ENCODE measurements at places on chromosomes 4 and X.

DNA sequence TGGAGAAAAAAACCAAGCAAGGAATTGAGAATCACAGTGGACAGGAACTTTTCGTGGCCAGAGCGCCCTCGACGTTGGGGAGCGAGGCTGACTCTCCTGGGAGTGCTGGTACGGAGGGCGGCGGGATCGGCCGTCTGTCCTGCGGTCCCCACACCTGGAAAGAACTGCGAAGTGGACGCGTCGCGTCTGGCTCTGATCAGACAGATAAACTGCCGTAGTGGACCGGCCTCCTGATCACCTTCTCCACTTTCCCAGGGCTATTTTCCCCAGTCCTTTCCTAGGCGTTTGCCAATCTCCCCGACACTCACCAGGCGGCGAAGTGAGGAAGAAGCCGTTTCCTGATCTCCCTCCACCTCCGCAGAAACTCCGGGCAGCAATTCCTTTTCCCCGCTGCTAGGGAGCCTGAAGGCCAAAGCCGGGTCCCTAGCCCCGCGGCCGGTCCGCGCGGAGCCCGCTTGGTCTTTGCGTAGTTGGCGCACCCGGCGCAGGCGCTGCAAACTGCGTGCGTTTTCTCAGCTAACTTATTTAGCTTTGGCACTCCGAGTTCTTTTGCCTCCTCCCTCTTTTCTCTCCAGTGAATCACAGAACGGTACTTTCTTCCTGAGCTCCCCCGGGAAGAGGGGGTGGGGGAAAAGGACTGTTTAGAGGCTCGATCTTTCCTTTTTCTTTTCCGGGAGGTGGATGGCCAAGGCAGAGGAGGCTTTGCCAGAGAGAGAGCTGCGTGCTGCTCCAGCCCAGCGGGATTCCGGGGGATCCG, at the start of gene ARSJ:
ARSJ (minus strand) TSS at position 500 of the 757 bp plus-strand sequence. CDS start 813 bp downstream, outside the sequence.
- peak; percentile 59 for DNase-seq

DNA sequence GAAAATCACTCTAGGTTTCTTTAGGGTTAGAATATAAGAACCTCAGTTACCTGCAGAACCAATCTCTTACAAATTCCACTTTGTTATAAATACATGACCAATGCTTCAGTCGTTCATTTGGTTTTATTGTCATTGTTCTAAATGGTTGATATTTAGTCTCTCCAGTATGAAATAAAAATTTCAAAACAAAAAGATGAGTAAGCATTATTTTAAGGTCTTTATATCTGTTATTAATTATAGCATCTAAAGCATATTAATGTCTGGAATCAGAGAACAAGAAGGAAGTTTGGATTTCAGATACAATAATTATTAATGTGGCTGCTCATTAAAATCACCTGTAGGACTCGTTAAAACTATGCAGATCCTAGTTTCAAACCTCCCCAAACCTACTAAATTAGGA, 265.4 kb upstream of the CXorf51A start:
- DNase-seq = no peak

GRCh38 chrX:69987691-69988090, 62.0 kb downstream of the AWAT2 start:
- no peak for DNase-seq

DNA sequence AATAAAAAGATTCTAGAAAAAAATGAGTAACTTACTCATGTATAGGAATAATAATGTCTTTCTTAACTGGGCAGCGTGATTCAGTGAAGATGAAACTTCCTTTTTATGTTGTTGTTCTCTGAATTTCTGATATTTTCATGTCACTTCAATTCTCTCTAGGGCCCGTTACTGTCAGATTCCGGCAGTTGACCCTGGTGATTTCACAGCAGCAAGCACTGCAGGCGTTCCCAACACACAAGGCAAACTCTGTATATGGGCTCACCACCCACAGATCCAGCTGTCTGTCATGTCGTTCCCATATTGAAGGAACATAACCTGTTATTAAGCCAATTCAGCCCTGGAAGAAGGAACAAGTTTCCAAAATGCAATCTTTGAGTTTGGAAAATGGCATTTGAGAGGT, 288.3 kb upstream of the GALNTL6 start:
- no peak for DNase-seq
